ENCODE measurements at places on chromosomes 12 and 14.

- peak; percentile 32 for DNase-seq
Measured at GRCh38 chr12:64621257-64621942, 11.1 kb downstream of the RASSF3 start.

DNA sequence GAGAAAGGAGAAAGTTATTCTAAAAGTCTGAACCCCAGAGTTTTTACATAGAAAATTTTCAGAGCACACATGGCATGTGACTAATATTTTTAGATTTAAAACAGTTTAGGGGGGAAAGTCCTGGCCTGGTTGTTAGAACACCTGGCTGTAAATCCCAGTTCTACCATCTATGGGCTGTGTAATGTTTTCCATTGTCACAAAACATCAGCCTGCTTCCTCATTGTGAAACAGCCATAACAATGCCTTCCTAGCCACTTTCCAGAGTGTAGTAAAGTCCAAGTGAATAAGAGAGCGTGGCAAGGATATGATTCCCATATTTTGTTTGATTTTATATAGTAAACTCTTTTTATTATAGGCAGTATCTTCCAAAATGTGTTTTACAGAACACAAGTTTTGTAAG, 310.0 kb upstream of the DCN start:
- no peak for DNase-seq

DNA sequence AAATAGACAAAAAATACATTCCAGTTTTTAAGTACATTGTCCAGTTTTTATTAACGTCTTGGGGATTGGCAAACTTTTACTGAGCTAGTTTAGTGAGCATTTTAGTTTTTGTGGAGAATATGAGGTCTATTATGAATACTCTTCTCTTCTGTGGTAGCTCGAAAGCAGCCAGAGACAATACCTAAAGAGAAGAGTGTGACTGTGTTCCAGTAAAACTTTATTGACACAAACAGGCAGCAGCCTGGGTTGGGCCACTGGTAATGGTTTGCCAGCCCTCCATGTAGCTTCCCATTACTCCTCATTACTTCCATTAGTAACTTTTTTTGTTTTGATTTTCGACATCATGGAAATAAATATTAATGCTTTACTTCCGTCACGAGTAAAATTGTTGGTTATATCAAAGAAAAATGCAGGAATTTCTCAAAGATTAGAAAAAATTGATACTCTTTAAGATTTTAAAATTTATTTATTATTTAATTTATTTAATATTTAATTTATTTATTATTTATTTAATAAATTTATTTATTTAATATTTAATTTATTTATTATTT, 19.6 kb downstream of the RMST start:
- no peak for DNase-seq

DNA sequence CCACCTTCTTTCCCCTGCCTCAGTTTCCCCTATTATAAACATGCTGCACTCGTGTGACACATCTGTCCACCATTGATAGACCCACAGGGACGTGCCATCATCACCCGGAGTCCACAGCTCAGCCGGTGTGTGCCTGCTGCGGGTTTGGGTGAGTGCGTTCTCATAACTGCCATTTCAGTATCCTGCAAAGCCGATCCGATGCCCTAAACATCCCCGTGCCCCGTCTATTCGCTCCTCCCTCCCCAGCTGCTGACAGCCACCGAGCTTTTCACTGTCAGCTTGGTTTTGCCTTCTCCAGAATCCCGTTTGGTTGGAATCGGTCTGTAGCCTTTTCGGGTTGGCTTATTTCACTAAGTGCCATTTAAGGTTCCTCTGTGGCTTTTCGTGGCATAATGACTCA, 3.9 kb downstream of the LRCOL1 start:
- no peak for DNase-seq

- no peak for DNase-seq
Measured at GRCh38 chr12:60333461-60333860, 737.6 kb downstream of the SLC16A7 start.

GRCh38 chr12:18908191-18908590, 170.3 kb downstream of the CAPZA3 start:
- no peak for DNase-seq

DNA sequence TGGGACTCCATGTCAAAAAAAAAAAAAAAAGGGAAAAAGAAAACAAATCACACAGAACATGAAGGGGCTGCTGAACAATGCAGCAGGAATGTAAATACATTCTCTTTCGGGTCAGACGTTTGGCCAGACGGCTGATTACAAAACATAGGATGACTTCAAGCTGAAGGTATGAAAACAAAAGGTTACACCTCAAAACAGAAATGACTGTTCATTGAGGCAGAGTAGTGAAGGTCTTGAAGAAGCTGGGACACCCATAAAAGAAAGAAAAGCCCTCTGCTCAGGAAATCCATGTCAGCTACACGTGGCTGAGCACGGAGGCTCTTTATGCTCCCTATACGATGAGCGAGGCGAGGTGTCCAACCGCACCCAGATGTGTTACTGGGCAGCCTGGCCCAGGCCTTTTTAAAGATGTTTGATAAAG, 37.7 kb downstream of the FGD4 start:
- no peak for DNase-seq

DNA sequence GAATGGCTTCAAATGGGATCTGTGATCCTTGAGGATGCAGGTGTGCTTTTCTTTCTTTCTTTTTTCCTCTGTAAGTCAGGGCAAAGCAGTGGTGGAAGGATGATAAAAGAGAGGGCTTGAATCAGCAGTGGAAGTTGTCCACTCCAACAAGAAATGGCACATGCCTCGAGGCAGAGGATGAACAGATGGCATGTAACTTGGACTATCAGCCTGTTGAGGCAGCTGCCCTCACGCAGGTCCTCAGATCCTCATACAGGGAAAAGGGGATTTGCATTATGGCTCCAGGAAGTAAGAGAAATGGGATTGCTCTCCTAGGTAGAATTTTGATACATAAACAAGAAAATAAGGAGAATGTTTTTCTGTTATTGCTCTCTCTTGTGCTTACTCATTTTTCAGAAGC, 368.0 kb downstream of the FUT8 start:
- DNase-seq, result no peak

GRCh38 chr14:69594846-69595245, 16.6 kb upstream of the SUSD6 start:
- no peak for DNase-seq

DNA sequence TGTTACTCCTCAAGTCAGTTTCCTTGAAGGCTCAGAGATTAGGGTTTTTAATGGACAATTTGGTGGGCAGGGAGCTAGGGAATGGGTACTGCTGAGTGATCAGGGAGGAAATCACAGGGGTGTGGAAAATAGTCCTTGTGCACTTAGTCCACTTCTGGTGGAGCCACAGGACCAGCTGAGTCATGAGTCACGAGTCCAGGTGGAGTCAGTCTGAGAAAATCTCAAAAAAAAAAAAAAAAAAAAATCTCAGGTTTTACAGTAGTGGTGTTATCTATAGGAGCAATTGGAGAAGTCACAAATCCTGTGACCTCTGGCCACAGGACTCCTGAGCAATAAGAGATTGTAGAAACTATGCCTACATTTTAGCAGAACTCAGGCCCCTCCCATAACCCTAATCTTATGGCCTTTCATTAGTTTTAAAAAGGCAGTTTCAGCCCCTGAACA, 28.2 kb upstream of the AMN1 start:
- no peak for DNase-seq

- no peak for DNase-seq
Measured at GRCh38 chr12:92089559-92089958, 56.1 kb downstream of the BTG1 start.

DNA sequence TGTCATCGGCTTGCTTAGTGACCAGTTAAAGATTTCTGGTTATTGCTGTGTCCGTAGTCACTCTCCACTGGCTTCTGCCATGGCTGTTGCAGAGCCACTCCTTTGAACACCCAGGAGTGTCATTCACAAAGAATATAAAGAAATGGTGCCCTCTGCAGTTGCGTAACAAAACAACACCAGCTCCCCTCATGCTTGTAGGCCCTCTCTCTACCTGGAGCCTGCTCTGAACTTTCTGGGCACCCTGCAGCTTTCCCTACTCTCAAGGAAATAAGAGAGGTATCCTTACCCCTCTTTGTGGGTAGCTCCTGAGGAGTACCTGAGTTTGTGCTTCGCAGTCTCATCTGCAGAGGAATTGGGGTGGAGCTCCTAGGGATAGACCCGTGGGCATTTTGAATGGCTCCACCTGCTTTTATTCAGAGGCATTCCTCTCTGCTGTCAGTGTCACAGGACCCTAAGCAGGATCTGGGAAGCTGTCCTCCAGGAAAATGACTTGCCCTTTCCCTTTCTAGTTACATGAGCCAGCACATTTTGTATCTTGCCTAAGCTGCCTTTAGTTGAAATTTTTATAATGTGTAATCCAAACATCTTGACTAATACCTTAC, 97.2 kb upstream of the TMEM260 start:
- no peak for DNase-seq

- DNase-seq, result no peak
Measured at GRCh38 chr14:91119556-91120311, 5.9 kb downstream of the DGLUCY start.

GRCh38 chr14:53109105-53110041, 43.8 kb downstream of the DDHD1 start:
- DNase-seq, result peak; percentile 28

GRCh38 chr12:116672842-116673516, 64.9 kb downstream of the SPRING1 start:
- no peak for DNase-seq

- DNase-seq, result peak; percentile 33
Measured at GRCh38 chr14:95314609-95315008, 5.1 kb downstream of the CLMN start.

GRCh38 chr12:128753438-128753837, 70.3 kb downstream of the SLC15A4 start:
- no peak for DNase-seq

DNA sequence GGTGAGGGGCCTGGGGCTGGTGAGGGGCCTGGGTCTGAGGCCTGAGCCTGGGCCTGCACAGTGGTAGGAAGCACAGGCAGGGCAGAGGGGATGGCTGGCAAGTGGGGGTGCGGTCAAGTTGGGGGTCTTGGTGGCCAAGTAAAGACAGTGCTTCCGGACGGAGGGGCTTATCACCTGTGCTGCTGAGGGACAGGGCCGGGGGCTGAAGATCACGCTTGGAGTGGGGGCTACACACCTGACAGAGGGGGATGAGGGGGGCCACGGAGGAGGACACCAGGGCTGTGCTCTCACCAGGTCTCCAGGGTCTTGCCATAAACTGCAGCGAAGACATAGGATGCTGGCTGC, 12.2 kb downstream of the TEDC1 start:
- peak; percentile 21 for DNase-seq

- DNase-seq, result no peak
Measured at GRCh38 chr12:130219929-130220705, 57.9 kb downstream of the FZD10 start.

DNA sequence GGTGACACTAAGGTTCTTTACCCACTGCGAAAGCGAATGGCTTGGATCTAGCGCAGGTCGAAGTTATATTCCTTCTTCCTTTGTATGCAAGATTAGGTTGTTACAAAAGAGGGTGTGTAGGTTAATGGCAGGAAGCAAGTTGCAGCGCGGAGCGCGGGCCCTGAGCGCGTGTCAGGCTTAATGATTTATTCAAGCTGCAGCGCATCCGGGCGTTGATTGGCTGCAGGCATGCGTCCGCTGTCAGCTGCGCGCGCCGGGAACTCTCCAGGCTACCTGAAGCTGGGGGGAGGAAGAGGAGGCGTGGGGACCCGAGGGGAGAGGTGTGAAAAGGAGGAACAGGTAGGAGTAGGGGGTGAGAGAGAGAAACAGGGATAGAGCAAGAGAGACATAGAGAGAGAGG, 7.4 kb downstream of the ASCL1 start:
- DNase-seq, result no peak

- DNase-seq, result no peak
Measured at GRCh38 chr12:47823422-47824086, 3.9 kb upstream of the HDAC7 start.

- peak; percentile 13 for DNase-seq
Measured at GRCh38 chr12:34396006-34396860, 373.9 kb downstream of the ALG10 start.

DNA sequence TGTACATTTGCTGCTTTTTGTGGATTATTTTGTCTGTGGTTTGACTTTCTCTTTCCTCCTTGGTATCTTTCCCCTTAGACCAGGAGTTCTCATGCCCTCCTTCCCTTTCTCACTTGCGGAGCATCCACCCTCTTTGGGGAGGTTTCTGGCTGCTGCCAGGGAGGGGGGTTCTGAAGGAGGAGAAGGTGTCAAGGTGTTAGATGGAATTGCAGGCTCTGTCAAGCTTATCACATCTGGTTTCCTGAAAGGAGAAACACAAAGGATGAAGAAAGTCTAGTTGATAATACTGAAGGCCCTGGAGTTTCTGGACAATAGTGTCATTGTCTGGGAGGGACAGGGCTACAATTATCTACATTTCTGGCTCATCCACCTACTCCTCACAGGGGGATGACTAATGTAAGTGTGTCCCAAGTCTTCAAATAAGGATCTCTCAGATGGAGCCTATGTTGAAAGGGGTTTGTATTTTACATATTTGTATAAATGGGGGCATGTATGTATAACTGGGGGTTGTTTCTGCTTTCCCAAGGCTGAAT, 217.3 kb upstream of the CCDC196 start:
- no peak for DNase-seq

GRCh38 chr14:50615552-50615951, 52.6 kb downstream of the SAV1 start:
- no peak for DNase-seq

DNA sequence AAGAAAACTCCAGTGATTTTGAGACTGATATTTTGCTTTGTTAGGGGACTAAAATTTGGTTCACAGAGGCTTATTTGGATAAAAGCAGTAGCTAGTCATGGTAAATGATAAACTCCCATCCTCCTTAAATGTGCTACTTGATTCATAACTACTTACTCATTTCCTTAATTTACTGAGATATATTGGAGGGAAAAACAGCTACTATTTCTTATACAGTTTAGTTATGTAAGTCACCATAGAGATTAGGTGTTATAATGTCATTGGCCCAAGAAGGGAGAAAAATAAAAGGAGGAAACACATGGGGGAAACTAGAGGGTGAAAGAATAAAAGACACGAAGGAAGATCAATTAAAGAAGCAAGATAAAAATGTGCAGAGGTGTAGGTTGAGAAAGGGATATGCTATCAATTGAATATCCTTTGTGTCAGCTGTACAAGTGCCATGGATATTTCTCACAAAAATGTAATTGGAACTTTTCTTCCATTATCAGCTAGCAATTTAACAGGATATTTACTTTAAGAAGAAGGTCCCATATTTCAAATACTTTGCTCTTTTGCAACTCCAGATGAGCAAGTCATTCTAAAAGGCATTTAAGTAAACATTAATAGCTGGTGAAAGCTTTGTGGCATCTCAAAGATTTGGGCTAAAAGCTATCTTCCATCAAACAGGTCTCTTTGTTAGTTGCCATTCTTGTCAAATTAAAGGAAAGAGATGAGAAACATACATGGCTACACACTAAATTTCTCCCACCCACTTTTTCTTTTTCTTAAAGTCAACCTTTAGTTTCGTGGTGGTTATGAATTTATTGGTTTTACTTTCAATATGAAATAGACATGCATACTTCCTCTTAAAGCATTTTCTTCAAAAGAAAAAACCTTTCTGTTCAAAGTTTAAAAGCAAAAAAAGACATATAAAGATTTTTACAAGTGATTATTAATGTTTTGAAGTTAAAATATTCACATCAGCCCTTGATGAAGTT, 439.5 kb downstream of the CCER1 start:
- DNase-seq, result no peak

Data from CD4-positive, alpha-beta T cell treated with Interleukin-15 for 1 hour (primary cell).